ENCODE measurements at places on chromosomes 1 and 21.
A peak's percentile ranks its signal among the peaks of the same experiment; 100 is the strongest.

GRCh38 chr1:209302779-209303568 is 280.5 kb upstream of the CAMK1G start:
- DNase-seq: peak; percentile 85

DNA sequence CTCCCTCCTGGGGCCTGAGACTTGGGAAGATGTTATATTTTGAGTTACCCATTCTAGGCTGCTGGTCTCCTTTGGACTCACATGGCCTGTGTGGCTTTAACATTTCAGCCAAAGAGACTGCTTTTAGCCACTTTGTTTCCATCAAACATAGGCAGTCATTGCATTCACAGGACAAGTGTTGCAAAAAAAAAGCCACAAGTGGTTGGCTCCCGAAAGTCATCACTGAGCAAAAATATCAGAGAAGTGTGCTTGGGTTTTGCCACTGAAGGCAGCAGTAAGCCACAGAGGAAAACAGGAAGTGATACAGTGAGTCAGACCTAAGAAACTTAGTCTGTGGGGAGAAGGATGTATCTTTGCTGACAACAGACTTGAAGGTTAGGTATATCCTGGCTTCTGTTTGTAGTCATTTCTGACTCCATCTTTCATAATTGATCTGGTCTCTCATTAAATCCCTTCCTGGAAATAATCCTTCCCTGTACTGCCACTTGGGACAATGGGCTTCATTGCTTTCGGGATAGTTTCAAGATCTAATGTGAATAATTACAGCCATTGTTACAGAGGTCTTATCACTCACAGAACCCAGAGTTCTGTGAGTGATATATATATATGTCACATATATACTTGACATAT is 80.9 kb downstream of the COLGALT2 start:
- no peak for DNase-seq

GRCh38 chr1:8217011-8217711 is 100.8 kb upstream of the SLC45A1 start:
- peak; percentile 57 for DNase-seq

DNA sequence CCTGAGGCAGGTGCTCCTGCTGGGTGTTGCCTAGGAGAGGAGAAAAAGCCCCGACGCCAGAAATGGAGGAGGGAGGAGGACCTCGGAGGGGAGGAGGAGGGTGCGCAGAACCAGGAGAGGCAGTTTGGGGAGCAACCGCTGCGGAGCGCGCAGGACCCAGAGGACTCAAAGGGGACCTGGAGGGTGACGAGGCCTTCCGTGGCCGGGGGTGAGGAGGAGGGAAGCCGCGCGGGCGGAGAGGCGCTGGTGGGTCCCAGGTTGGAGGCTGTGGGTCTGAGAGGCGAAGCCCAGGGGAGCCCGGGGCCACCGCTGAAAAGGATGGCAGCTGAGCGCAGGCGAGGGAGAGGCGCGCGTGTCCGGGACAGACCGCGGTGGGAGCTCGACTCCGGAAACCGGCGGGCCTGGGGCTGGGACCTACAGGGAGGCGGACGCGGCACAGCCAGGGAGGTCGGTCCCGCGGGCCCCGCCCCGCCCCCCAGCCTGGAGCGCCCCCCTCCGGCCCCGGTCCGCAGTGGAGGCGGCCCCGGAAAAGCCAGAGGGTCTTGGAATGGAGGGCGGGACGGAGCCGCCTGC is 15.1 kb downstream of the RNF223 start:
- no peak for DNase-seq

DNA sequence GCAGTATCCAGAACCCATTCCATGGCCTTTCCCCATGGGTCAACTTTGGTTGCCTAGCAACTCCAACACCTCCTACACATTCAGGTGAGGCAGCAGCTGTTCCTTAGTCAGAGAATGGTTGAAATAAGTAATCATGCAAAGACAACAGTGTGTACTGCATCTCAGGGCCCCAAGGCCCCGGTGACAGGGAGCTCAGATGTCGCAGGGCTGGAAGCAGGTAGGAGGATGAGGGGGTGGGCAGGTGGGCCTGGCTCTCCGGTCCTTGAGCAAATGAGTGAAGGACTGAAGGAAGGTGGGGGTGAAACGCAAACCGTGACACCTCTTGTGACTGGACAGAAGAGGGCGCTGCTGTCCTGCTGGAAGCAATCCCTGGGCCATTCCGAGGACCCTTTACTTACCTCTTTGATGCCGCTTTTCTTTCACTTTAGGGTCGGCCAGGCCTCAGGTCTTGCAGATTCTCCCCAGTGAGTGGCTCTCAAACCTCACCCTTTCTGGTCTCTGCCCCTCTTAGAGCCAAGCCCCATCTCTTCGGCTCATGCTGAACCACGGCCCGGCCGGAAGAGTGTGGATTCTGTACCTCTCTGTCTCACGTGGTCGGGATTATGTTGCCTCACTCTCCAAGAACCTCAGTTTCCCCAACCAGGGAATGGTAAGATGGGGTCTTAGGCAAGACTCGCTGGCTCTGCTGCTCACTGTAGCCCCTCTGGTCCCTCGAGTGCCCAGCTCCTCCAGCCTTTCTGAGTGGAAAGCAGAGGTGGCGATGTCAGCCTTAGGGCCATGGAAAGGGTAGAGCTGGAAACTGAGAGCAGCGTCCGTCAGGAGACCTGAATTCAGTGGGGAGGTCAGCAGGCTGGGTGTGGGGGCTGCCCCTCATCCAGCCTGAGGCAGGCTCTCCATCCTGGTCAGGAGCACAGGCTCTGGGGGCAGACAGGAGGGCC is 5.6 kb upstream of the KCNA10 start:
- DNase-seq: peak; percentile 31

GRCh38 chr1:224292419-224292818 is 37.6 kb downstream of the NVL start:
- DNase-seq: no peak

GRCh38 chr1:33241866-33242265 is 14.4 kb upstream of the ZNF362 start:
- no peak for DNase-seq

GRCh38 chr1:115539736-115540135 is 102.0 kb upstream of the VANGL1 start:
- no peak for DNase-seq

DNA sequence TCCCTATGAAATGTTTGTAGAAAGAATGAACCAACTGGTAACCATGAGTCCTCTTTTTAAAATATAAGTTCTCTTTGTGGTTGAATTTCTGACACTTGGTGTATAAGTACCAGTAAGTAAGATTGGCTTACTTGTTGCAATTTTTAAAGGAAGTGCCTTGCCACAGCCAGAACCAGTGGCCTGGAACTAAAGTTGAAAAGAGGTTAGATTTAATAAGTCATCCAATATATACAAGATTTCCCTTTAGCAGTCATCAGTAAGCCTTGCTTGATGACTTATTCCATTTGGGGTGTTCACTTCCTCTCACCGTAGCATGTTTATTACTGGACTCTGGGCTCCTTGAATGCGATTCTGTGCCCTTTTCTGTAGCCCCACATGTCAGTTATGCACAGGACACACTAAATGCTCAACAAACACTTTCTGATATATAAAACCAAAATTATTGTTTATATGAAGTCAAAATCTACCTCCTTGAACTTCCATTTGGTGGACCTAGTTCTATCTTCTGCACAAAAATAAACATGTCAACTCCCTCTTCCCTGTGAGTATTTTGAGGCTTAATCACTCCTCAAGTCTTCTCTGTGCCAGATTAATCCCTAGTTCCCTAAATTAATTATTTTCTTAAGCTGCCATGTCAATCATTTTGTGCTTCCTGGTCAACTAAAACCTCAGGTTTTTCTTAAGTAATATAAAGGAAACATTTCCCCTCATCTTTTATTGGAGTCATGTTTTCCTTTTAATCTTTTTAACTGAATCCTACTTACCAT is 218.1 kb downstream of the ST6GALNAC3 start:
- no peak for DNase-seq

- no peak for DNase-seq
Measured at GRCh38 chr1:19552291-19553010, 67.1 kb upstream of the CAPZB start.

DNA sequence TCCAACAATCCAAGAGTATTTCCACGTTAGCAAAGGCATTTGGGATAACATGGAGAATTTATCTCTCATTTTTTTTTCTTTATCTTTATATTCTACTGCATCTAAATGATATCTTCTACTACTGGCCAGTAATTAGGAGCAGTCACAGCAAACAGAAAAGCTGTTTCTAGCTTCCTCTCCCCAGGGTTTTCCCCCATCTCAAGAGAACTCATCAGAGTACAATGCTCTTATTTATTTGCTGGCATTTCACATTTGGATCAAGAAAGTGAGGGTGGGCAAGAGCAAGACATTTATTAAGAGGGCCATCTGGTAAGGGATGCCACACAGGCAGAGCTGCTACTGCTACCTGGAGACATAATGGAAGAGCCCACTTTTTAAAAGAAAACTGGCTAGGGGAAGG is 368.2 kb downstream of the USH2A start:
- no peak for DNase-seq

GRCh38 chr1:231157311-231157710 is 4.5 kb upstream of the TRIM67 start:
- DNase-seq: no peak

GRCh38 chr1:82343381-82343780 is 542.6 kb downstream of the ADGRL2 start:
- no peak for DNase-seq

DNA sequence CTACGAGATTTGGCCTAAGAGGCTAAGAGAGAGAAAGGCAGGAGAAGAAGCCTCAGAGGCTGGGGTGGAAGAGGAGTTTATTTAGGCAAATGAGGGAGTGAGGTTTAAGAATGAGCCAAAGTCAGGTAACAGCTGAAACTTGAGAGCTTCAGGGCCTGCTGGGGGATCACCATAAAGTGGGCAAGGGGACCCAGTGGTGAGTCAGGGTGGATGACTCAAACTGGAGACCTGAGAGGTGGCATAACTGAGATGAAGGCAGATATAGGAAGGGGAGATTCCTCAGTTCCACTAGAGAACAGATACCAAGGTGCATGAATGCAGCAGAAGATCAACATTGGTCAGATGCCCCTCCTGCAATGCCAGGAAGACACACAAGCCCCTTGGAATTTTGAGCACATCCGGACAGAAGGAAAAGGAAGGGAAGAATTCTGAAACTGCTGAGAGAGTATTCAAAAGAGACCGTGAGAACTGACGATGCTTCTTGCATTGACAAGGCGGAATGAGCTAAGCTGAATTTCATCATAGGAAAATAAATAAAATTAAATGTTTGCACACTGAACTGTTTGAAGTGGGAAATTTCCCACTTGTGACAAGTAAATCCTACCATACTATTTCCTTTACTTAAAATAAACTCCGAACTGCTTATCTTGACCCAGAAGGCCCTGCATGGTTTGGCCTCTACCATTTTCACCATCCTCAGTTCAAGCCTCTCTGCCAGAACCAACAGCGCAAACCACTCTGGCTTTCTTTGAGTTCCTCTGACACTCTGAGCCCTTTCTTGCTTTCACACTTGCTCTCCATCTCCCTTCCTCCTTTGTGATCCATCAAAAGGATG is 94.1 kb downstream of the NMNAT2 start:
- no peak for DNase-seq

- DNase-seq: no peak
Measured at GRCh38 chr1:232046451-232047306, 420.1 kb downstream of the DISC1 start.

- DNase-seq: no peak
Measured at GRCh38 chr21:38361324-38361723, 104.5 kb downstream of the KCNJ15 start.

- no peak for DNase-seq
Measured at GRCh38 chr21:28959367-28960099, 33.1 kb downstream of the LTN1 start.

GRCh38 chr21:44815225-44815624 is 2.6 kb downstream of the SUMO3 start:
- DNase-seq: no peak

DNA sequence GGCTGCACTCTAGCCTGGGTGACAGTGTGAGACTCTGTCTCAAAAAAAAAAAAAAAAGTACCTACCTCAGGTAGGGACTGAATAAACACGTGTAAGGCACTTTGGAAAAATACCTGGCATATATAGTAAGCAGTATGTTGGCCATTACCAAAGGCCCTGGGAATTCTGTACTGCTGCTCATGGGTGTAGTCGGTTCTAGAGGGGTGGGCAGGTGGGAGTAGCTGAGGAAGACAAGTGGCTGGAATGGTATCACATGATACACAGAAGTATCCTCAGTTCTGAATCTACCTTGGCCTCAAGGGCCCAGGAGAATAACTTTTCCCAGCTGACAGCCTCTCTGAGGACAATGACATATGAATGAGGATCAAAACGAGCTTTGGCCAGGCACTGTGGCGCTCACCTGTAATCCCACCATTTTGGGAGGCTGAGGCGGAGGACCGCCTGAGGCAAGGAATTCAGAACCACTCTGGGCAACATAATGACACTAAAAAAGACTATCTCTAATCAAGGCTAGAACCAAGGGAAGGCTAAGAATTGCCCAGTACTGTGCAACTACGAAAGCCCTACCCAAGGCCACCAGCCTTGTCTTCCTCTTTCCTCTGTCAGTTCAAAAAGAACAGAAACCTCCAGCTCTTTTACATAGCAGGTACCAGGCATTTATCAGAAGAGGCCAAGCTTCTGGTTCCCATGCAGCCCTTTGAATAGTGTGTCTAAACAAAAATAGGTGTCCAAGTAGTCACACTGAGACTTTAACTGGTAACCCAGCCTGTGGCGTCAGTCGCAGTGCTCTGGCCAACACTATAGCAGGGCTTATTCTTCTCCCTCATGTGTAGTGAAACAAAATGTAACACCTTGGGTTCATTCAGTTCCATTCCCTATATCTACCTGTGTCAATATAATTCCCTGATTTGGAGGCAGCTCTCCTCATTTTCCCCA is 10.2 kb downstream of the MMACHC start:
- no peak for DNase-seq

DNA sequence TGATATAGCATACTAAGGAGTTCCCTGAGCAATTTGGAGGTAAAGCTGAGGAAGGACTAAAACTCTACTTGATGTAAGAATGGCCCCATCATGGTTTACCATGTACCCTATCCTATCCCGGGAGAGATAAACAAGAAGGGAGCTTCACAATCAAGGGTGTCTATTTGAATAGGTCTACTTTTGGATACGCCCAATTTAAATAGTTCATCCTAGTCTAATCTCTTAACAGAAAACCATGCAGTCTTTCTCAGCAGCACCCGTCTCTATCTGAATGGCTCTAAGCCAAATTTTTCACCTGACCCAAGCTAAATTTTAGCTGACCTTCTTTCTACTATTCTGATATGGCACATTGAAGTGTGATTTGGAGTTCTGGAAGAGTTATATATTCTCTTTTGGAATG is 122.0 kb downstream of the TNNI3K start:
- no peak for DNase-seq

DNA sequence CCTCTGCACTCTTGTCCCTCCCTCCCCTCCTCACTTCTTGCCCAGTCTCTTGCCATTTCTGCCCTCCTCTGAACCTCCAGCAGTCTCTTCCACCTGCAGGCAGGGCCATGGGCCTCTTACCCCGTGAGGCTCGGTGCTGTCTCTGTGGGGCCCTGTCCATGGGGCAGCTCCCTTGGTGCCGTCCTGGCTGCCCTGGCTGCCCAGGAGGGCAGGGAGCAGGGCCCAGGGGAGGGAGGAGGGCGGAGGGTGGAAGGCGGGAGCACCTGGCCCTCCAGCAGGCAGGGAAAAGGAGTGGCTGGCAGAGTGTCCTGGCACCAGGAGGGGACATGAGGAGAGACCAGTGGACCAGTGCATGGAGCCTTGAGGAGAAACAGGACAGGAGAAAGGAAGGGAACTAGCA is at the start of gene RORC:
Gene RORC, minus strand, starts transcription at position 198 of the 400 bp plus-strand sequence. Its CDS starts 38 bp downstream, at position 160.
- no peak for DNase-seq

- DNase-seq: no peak
Measured at GRCh38 chr1:79042117-79042516, 35.6 kb upstream of the ADGRL4 start.

GRCh38 chr1:152457071-152457470 is 43.0 kb upstream of the CRNN start:
- DNase-seq: no peak
